ENCODE measurements at places on chromosomes 4 and X. TPM values are rescaled to one million over a fixed set of nuclear protein-coding genes. Genes with fewer than 3 reads are reported as not detected.

XPNPEP2 gene
- 0.49 TPM for total RNA-seq

ATP1B4 gene
- total RNA-seq, result not detected

- no peaks in the 10 kb centered on the region for H3K27me3 ChIP-seq
- H3K4me1 ChIP-seq, result no peaks in the 10 kb centered on the region
- no peaks in the 10 kb centered on the region for H3K36me3 ChIP-seq
- H3K4me3 ChIP-seq, result peak overlapping the region; percentile 34
- H3K27ac ChIP-seq, result no peak overlapping the region
- peak; percentile 57 for DNase-seq
These were observed 10.4 kb upstream of the TSPYL2 start for GRCh38 chrX:53071604-53072417.

- H3K4me1 ChIP-seq, result no peaks in the 10 kb centered on the region
- H3K27ac ChIP-seq, result no peak overlapping the region
- no peak for DNase-seq
- H3K27me3 ChIP-seq, result no peaks in the 10 kb centered on the region
- H3K36me3 ChIP-seq, result no peaks in the 10 kb centered on the region
These were observed 68.3 kb downstream of the SLIT2 start for GRCh38 chr4:20319825-20320612.

- 0 out of 2 replicates have a peak, but pooled peaks cover under 1% of the 10 kb centered on the region for H3K4me1 ChIP-seq
- no peaks in the 10 kb centered on the region for H3K27me3 ChIP-seq
- H3K4me3 ChIP-seq, result no peak overlapping the region
These were observed 227.8 kb upstream of the SPRY1 start for GRCh38 chr4:123168812-123169211.

GRCh38 chr4:38347251-38347650, 316.7 kb upstream of the KLF3 start:
- DNase-seq, result no peak
- H3K27me3 ChIP-seq, result no peaks in the 10 kb centered on the region

DNA sequence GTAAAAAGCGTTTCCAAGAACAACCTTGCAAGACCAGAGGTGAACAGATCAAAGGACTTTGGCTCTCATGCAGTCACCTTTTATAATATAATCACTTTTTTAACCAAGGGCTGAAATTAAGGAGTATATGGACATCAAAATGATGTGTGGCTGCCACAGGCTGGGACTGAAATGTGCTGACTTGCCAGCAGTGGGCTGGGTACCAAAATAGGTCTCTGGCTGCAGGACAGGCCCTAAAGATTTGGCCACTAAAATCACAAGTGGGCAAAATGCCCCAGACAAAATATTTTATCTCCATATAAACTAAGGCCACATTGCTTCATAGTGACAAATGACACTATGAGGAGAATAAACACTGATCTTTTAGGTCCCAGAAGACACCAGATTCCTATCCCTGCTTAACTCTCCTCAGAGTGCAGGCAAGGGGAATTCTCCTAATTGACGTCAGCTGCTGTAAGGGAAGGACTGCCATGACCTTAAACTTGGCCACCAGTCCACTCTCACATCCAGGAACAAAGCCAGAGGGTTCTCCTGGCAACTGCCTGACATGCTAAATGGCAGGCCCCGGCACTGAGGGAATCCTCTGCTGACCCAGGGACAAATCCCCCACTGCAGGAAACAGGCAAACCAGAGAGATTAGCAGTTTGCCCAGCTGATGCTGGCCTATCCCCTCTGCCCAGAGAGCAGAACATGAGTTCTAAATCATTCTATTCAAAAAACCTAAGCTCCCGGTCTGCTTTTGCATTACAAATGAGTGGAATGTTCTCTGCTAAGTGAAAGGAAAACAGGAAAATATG, 155.8 kb downstream of the PPP3CA start:
- H3K4me1 ChIP-seq, result peaks cover 45% of the 10 kb centered on the region
- H3K36me3 ChIP-seq, result no peaks in the 10 kb centered on the region
- H3K27me3 ChIP-seq, result no peaks in the 10 kb centered on the region
- no peak overlapping the region for H3K4me3 ChIP-seq

GRCh38 chrX:141405486-141405852, 163.2 kb upstream of the SPANXC start:
- no peak overlapping the region for H3K27ac ChIP-seq
- H3K27me3 ChIP-seq, result no peaks in the 10 kb centered on the region
- no peaks in the 10 kb centered on the region for H3K4me1 ChIP-seq
- H3K36me3 ChIP-seq, result no peaks in the 10 kb centered on the region
- DNase-seq, result no peak

DNA sequence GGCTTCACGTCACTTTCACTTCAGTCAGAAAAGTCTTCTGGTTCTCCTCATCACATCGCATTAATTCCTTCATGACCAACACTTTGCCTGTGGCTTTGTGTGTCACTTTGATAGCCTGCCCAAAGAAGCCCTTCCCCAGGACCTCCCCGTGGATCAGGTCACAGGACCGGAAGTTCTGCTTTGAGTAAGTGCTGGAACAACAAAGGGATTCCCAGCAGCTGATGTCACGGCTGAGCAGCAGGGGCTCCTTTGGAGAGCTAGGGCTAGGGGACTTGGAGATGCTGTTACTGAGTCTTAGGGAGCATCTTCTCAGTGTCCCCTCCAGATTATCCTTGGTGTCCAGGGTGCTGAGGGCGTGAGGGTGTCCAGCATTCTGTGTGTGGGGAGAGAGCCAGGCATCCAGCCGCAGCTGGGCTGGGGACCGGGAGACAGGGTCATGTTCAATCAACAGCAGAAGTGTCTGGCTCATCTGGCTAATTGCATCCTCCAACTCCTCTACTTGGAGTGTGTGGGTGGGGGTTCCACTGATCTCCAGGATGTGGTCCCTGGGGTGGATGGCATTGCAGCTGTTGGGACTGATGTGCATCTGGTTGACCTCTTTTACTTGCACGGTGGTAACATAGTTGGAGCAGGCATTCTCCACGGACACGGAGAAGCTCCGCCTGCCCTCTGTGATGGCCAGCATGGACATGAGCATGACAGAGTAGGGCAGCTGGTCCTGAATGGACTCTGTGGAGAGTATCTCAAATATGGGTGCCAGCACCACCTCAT, 39.2 kb upstream of the ARHGAP6 start:
- no peak overlapping the region for H3K4me3 ChIP-seq
- no peaks in the 10 kb centered on the region for H3K27me3 ChIP-seq

DNA sequence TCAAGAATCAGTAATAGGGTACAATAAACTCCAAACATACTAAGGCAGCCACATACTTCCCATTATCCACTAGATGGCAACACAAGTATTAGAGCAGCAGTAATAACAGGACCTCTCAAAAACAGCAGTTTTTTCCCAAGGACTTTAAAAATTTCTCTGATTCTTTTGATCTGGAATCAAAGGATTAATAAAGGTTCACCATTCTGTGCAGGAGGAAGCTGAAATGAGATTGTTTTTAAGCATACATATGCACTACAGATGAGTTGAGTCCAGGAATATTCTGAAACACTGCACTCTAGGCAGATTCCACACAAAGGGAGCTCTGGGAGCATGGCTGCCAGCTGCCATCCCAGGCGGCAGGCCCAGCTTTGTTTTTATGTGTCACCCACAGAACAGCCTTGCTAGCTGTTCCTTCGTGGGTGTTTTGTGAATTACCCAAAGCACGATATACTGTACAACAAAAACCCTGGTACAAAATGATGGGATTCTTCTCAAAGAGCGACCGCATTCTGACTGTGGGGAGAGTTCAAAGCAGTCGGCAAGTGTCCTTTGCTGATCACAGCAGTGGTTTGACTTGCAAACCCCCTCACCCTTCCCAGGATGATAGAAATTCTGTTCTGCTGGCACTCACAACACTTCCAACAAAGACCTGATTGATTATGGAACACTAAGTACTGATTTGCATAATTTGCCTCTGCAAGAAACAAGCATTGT, 61.0 kb downstream of the STX18 start:
- no peak for DNase-seq
- peak overlapping the region; percentile 14 for H3K27ac ChIP-seq
- H3K4me3 ChIP-seq, result no peak overlapping the region
- H3K27me3 ChIP-seq, result no peaks in the 10 kb centered on the region
- H3K4me1 ChIP-seq, result peaks cover 32% of the 10 kb centered on the region

GRCh38 chr4:78720994-78721677, 55.0 kb upstream of the BMP2K start:
- no peaks in the 10 kb centered on the region for H3K27me3 ChIP-seq
- DNase-seq, result peak; percentile 13
- peak overlapping the region; percentile 18 for H3K4me3 ChIP-seq
- no peaks in the 10 kb centered on the region for H3K36me3 ChIP-seq
- peaks cover 16% of the 10 kb centered on the region for H3K4me1 ChIP-seq
- no peak overlapping the region for H3K27ac ChIP-seq
